ENCODE measurements at places on chromosomes 5 and 9.

- no peak for DNase-seq
Observed at GRCh38 chr5:168972731-168973130, 328.2 kb downstream of the SLIT3 start.

GRCh38 chr5:73214306-73214705 is 41.3 kb downstream of the TMEM174 start:
- no peak for DNase-seq

DNA sequence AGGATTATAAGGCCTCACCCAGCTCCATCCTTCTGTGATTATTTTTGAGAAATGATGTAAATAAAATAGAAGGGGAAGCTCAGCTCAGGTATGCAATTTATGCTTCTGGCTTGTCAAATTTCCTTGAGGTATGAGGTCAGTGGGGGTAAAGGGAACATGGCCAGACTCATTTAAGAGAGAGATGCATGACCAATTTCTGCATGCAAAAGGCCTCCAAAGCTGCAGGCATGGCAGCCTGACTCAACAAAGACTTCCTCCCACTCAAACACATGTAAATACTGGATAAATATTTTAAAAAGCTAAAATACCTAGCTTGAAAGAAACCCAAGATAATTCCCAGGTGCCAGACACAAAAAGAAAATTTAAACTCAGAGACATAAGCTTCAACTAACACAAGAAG is 101.4 kb upstream of the SLC1A3 start:
- DNase-seq: no peak

- DNase-seq: no peak
Observed at GRCh38 chr5:4549351-4549750, 590.8 kb upstream of the ADAMTS16 start.

DNA sequence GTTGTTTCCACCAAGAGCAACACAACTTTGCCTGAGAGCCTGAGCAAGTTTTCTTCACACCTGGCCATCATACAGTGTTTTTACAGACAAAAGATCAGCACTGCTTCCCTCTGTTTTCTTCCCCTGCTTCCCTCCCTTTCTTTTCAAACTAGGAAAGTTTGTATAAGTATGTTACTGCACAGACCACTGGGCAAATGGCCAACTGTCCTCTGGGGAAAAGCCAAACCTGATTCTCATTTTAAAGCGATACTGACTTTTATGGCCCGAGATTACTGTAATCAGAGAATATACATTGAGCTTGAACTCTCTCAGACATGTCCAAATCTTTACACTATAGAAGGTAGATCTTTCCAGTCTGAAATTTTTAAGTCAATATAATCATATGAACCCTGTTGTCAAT is 415.0 kb downstream of the NFIB start:
- DNase-seq: no peak

- no peak for DNase-seq
Observed at GRCh38 chr5:133048993-133049725, 2.7 kb upstream of the HSPA4 start.

- no peak for DNase-seq
Observed at GRCh38 chr9:117317192-117317591, 97.7 kb downstream of the ASTN2 start.

Data from activated T-cell treated with anti-CD3 and anti-CD28 coated beads for 4 hours (primary cell).